ENCODE measurements at places on chromosomes 7 and 10. TPM values are rescaled to one million over a fixed set of nuclear protein-coding genes. Genes with fewer than 3 reads are reported as not detected.

Gene REPIN1
- total RNA-seq, result 26.7 TPM

Gene CARD11
- total RNA-seq, result not detected

Gene SPDYE6
- total RNA-seq, result not detected

Gene BTBD16
- total RNA-seq, result not detected

Gene LRRN3
- 1.8 TPM for total RNA-seq

Gene TDRD1
- not detected for total RNA-seq

Gene STEAP4
- total RNA-seq, result 0.99 TPM

Gene PCDH15
- under 0.01 TPM for total RNA-seq

Gene SLC35G1
- total RNA-seq, result 2.1 TPM

Gene ZNF736
- 10.2 TPM for total RNA-seq

Gene MRPS17
- total RNA-seq, result 20.8 TPM

Gene CAPZA2
- 91.9 TPM for total RNA-seq

Gene TSPAN33
- 0.17 TPM for total RNA-seq

Gene TYW1B
- 6.1 TPM for total RNA-seq

Gene EVX1
- not detected for total RNA-seq

Gene GIMAP7
- not detected for total RNA-seq

Gene VAX1
- not detected for total RNA-seq

Gene CC2D2B
- total RNA-seq, result 0.33 TPM

Gene FOXI2
- not detected for total RNA-seq

Gene PSD
- total RNA-seq, result 5.3 TPM

Gene MALSU1
- 77.6 TPM for total RNA-seq

Gene PDK4
- 3.1 TPM for total RNA-seq

Gene CRPPA
- total RNA-seq, result 1.5 TPM

Gene MPP7
- total RNA-seq, result 0.99 TPM

Gene BTRC
- 9.5 TPM for total RNA-seq

Gene ARHGAP22
- 21.3 TPM for total RNA-seq

Gene CAMK1D
- total RNA-seq, result 1.5 TPM

Gene CYP2C18
- not detected for total RNA-seq

Gene PVRIG
- total RNA-seq, result not detected

Gene CH25H
- 8.2 TPM for total RNA-seq

Gene SLK
- total RNA-seq, result 58.0 TPM

Gene DPP6
- total RNA-seq, result not detected

Gene PHYHIPL
- not detected for total RNA-seq

Gene BHLHA15
- total RNA-seq, result 0.33 TPM

Gene CCL24
- not detected for total RNA-seq

Gene ACHE
- total RNA-seq, result under 0.01 TPM

Gene RET
- 0.77 TPM for total RNA-seq

Gene TMEM254
- 5.4 TPM for total RNA-seq

Gene CRHR2
- not detected for total RNA-seq

Gene NACAD
- total RNA-seq, result 1.3 TPM

Gene ZNF503
- total RNA-seq, result 8.2 TPM

Gene ASB10
- total RNA-seq, result not detected

Gene ADAP1
- 2.3 TPM for total RNA-seq

Gene CISD1
- 14.4 TPM for total RNA-seq

Gene GNGT1
- total RNA-seq, result not detected

Gene SEMA3E
- 2.0 TPM for total RNA-seq

Gene PKD2L1
- not detected for total RNA-seq

Gene ZNF277
- 83.0 TPM for total RNA-seq

Gene LFNG
- 0.33 TPM for total RNA-seq

Gene GDF10
- total RNA-seq, result 25.1 TPM

Gene HIPK2
- total RNA-seq, result 9.2 TPM

Gene CALHM3
- total RNA-seq, result not detected

Gene PCGF6
- 8.9 TPM for total RNA-seq

Gene PNLIPRP2
- total RNA-seq, result not detected

Gene ACBD7
- total RNA-seq, result under 0.01 TPM

Gene CALY
- not detected for total RNA-seq

Gene CRCP
- 27.7 TPM for total RNA-seq

Gene TSPAN12
- 1.5 TPM for total RNA-seq

Gene MAGI2
- 17.0 TPM for total RNA-seq
